Fibroblast of villous mesenchyme (primary cell): ENCODE measurements at places on chromosomes 5 and 9.

DNA sequence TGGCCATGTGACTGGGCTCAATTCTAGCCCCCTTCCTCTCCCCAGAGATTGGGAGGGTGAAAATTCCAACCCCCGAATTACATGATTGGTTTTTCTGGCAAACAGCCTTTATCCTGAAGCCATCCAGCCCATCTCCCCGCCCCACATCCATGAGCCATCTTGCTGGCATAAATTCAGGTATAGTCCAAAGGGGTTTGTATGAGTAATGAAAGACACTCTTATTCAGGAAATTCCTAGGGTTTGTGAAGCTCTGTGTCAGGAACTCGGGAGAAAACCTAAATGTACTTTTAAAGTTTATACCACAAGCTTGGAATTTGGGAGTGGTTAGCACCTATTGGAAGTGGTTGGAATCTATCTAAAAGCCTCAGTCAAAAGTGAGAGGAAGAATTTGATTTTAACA, 80.6 kb upstream of the SIMC1 start:
- no peak for DNase-seq

GRCh38 chr9:124415852-124416484, 726 bp upstream of the PSMB7 start:
- no peak for DNase-seq

- no peak for DNase-seq
Measured at GRCh38 chr5:172724242-172725183, 46.5 kb downstream of the DUSP1 start.

DNA sequence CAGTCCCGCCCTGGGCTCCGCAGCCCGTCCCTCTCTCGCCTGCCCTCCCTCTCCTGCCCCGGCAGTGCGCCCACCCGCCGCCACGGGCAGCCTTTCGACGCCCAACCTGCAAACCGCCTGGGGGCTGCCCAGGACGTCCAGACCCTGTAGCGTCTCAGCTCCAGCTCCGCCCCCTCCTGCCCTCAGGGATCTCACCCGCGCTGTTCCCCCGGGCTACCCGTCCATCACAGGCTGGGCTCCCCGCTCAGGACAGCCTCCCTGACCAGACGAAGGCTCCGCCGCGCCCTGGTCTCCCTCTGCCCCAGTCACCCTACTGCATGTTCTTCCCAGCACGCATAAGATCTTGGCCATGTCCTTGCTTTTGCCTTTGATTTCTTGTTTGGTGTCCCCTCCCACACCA, 1.4 kb downstream of the RASGEF1C start:
- no peak for DNase-seq

DNA sequence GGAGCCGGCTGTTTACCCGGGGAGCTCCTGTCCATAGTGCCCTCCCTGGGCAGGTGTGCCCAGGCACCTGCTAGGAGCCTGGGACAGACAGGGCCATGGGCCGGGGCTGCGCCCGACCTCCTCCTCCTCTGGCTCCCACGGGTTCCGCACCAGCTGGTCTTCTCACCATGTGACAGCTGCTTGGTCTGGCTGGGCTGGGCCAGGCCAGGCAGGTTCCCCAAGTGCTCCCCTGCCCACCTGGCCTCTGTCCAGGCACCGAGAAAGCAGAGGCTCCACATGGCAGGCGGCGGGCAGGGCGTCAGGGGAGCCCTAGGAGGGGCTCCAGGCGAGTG, 60.0 kb downstream of the OLFM1 start:
- no peak for DNase-seq

DNA sequence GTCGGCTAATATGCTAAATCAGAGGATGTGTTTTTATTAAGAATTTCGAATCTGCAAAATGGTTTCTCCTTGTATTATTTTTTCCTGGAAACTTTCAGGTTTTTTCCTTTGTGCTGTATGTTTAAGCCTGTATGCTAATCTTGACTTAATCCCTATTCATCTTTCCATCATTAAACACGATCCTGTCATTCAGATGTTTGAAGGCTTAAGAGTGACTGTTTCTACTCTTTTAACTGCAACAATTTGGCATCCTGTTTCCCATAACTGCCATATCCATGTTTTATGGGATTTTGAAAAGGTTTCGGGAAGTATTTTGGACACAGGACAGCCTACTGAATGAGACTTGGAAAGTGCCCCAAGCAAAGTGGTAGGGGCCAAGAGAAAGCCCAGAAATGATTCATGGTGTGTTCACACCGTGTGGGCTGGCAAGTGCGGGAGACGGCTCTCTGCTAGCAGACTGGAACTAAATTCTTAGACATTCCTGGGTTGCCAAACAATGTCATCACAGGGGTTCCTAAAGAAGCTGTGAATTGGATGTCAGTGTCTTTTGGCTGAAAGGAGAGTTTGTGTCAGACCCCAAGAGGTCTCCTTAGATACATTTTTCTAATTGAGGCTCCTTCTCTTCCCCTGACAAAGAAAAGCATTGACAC, 125.4 kb upstream of the ADAMTS16 start:
- no peak for DNase-seq

- DNase-seq: peak; percentile 72
Measured at GRCh38 chr9:112819635-112820496, 69.3 kb downstream of the SNX30 start.

GRCh38 chr5:31783731-31784130, 144.8 kb downstream of the PDZD2 start:
- DNase-seq: no peak

DNA sequence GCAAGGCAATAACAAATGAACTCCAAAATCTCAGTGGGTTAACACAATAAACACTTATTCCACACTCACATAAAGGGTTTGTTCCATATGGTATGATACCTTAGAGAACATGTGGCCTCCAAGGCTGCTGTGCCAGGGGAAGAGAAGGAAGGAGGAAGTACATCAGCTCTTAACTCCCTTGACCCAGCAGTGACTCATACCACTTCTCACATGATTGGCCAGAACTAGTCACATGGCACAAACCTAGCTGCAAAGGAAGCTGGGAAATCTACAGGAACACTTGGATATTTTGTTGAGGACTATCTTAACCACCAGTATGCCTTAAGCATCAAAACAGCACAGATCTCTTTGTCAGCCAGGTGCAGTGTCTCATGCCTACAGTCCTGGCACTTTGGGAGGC, 99.3 kb downstream of the SLIT3 start:
- no peak for DNase-seq

DNA sequence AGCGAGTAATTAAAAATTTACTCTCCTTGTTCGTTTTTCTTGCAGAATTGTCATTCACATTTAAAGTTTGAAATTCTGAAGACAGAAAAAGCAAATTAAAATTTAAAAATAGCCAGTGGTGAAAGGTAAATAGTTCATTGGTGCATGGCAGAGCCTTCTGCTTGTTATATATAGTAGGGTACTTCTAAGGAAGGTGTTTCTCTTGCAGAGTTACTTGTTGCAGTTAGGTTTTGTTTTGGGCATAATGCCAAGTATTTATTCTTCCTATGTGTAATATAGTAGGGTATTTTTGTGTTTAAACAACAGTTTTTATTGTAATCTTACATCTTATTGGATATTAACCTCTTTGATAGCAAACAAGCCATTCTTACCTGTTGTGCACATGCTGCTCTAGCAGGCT, 179.4 kb downstream of the KDM4C start:
- no peak for DNase-seq

DNA sequence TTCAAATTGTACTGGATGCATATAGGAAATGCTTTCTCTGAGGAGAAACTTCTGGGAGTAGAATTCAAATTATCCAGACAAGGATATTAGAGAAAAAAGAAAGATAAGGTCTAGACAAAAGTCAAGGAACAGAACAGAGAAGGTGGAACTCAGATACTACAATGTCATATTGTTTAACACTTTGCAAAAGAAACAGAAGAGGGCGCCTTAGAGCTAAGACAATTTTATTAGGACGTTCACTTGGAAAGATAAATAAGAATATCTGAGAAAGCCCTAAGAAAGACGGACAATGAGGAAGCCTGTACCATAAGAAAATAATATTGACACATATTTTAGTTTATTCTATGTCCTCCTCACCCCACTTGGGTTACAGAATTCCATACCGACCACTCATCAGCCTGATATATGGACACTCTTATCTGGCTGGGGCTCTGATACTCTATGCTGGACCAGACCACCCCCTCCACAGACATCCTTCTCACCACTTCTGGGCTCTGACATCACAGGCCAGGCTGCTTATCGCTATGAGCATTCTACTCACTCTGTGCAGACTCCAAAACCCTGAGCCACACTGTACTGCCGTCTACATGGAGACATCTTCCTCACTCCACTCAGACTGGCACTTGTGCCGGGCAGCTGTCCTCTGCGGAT, 9.1 kb upstream of the AK3 start:
- peak; percentile 56 for DNase-seq

DNA sequence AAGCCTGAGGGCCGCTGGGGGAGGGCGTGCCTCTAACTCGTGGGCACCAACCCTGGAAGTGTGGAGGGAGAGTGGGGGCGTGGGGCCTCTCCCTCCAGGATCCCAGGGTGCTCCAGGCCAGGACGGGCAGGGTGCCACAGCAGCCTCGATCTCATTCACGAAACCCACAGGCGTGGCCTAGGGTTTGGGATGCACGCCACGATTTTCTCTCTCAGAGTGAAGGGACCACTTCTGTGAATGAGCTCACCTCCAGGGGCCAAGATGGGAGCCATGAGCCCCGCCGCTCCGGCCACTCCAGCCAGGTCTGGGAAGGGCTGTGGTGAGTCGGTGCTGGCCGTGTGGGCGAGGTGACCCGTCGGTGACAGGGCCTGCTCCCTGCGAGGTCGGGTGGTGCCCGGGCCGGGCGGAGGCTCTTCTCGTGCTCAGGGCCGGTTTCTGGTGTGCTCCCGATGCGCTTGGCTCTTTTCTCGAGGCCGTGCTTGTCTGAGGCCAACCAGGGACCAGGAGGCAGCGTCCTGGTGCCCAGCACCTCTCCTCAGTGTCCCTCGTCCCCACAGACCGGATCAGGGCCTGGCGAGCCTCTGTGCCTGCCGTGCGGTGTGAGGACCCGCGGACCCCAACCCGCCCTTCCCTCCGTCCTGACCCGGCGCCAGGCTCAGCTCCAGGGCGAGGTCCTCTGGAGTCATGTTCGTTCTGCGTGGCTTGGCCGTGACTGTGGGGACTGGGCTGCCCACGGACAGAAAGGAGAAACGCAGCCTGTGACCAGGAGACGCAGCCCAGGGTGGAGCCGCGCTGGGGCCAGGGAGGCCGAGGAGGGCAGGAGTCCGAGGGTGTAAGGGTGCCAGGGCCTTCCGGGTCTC, 31.0 kb downstream of the TPPP start:
- no peak for DNase-seq

DNA sequence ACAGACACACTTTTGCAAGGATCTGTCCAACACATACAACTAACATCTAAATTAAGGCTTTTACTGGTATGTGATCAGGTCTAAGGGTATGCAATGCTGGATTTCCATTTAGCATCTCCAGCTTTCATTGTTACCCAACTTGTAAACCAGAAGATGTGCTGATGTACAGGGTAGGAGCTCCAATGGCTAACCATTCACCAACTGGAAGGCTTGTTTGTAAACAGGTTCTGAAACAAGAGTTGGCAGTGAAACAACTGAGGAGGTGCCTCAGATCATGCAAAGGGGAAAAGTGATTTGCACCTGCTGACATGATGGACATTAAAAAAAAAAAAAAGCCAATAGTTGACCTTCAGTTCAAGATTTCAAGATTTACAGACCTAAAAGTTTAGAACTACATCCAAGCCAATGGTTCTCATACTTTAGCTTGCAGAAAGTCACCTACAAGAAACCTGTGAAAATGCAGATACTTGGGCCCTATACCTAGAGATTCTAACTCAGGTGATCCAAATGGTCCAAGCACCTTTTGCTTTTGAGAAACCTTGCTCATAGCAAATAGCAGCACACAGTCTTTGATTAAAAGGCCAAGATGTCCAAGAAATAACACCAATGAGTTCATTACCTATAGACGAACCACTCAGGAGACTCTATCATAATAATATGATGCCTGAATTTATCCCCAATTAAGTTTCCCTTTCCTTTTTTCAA, 64.0 kb upstream of the GLRX start:
- no peak for DNase-seq

GRCh38 chr9:32728181-32728580, 55.2 kb upstream of the TMEM215 start:
- DNase-seq: no peak

- peak; percentile 11 for DNase-seq
Measured at GRCh38 chr5:98205691-98206461, 567.6 kb upstream of the RGMB start.

GRCh38 chr9:3880851-3881250, 355.1 kb upstream of the RFX3 start:
- DNase-seq: peak; percentile 92

GRCh38 chr9:129632460-129632859, 6.5 kb downstream of the NTMT1 start:
- no peak for DNase-seq

DNA sequence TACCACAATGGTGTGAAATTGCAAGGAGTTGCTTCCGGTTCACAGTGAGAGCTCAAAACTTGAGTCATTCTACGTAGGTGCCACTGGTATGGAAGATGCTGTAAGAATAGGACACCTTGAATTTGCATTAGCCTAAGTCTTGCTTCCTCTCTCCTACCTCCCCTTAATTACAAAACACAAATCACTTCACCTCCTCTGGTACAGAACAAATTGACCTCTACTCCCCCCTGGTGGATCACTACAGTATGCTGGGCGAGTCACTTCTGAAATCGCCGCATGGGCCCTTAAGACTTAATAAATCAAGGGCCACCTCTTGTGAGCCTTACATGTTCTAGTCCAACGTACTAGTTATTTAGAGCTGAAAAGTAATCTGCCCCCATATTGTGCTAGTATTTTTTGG, 145.3 kb upstream of the SMARCA2 start:
- DNase-seq: peak; percentile 2

- DNase-seq: no peak
Measured at GRCh38 chr5:96175090-96175489, 213.4 kb upstream of the ELL2 start.

- DNase-seq: no peak
Measured at GRCh38 chr9:125831054-125831453, 83.9 kb downstream of the PBX3 start.

DNA sequence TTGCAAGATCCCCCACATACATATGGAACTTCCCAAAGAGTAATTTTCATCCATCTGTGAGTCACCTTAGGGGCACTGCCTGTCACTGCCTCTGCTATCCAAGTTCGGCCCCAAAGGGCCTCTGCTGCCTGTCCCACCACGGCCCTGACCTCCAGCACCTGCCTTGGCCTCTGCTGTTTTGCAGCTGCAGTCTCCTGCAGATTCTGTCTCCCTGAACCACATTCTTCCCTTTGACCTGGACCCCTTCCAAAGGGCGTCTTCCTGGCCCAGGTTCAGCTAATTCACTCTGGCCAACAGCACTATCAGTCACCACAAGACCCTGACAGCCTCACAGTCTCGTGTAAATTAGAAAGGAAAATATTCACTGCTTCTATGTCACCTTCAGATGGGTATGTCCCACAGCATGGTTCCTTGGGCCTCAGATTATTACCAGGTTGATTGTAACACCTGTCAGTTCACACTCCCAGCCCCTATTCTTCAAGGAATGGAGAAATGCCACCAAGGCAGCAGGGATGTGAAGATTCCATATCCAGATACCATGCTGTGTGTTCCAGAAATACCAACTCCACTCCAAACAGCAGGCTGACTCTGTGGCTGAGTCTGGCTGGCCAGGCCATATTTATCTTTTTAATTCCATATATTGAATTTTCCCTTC, 479.3 kb downstream of the ARHGEF28 start:
- no peak for DNase-seq
